ENCODE measurements at places on chromosomes 2 and 18. TPM values are rescaled to one million over a fixed set of nuclear protein-coding genes. Genes with fewer than 3 reads are reported as not detected.

DNA sequence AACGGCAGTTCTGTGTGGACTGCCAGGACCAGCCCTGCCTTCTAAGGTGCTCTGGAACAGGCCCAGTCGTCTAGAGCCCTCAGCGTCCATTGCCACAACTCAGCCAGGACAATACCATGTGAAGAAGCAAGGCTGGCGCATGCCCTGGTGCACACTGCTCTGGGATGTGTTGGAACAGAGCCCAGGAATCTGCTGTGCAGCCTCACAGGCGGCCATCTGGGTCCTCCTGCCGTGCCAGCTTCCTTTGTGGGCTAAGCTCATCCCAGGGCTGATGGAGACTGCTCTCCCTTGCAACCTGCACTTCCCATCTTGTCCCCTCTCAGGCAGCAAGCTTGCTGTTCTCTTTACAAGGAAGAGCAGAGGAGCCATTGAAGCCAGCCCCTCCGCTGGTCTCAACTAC, 246.4 kb upstream of the PXDN start:
- no peak for DNase-seq

Gene SCN7A
- total RNA-seq, result 1.6 TPM

DNA sequence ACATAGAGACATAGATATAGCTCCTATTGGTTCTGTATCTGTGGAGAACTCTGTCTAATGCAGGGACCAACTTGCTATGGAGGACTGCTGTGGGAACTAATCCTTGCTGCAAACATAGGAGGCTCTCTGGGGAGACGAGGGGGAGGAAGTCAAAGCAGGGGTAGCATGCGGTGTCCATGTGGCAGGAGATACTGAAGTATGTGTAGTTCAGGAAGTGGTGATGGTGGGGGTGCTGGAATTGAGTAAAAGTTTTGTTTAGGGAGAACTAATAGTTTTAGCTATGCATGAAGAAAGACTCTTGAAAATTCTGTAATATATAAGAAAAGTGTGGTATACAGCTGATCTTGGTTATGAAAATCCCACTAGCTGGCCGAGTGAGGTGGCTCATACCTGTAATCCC, 62.0 kb downstream of the ANKRD44 start:
- DNase-seq, result no peak

DNA sequence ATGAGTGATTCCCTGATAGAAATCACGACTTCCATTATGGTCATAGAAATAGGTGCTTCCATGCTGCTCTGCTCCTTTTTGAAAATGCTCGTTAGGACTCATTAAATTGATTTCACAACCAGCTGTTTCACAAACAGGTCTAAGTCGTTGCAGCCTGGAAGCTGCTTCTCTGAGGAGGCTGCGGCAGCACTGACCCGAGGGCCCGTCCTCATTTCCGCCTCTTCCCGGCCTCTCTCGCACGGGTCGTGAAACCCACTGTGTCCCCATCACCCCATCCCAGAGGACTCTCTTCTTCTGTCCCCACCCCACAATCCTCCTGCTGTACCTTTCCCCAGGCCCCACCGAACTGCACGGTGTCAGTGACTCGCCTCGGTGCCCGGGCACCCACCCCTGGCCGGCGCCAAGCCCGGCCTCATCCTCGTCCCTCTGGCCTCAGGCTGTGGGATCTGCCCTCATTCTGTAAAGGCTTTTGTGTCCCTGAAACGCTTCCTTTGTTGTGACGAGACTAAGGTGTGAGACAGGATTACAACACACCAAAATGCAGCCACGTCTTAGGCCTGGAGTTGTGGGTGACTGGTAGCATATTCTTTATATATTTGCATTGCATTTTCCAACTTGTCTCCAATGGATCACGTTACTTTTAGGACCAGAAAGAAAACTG, 112.7 kb upstream of the CTDP1 start:
- DNase-seq, result no peak

GRCh38 chr2:204357286-204357685, 188.0 kb upstream of the PARD3B start:
- DNase-seq, result no peak

DNA sequence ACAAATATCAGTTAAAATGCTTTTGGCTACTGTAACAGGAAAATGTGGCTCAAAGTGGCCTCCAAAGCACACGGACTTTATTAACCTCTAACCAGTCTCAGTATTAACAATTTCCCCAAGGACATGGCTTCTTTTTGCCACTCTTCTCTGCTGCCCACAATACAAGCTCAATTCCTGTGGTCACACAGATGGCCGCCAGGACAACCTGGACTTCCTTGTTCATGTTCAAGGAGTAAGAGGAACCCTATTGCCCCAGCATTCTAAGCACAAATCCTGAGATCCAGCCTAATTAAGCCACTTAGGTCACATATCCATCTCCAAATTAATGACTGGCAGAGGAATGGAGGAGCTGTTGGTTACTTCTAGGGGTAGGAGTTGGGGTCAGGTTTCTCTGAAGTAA, 38.2 kb downstream of the AOX1 start:
- DNase-seq, result no peak

All from left colon (tissue), 2 donors.